ENCODE measurements at places on chromosomes 2 and 18.

DNA sequence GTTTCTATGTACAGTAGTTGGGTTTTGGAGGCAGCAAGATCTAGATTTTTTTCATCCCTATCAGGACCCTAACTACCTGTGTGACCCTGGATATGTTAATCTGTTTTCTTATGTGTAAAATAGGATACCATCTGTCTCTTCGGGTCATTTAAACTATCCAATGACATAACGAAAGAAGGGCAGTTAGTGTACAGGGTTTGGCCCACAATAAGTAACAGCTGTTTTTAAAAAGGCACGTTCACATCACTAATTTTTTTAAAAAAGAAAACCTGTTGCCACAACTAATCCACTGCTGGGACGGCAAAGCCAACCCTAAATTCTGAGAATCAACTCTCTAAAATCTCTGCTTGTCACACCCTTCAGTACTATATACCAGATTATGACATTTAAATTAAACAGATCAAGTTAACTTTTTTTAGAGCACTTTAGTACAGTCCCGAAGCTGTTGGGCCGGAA lies 869 bp downstream of the USP40 start:
- DNase-seq: no peak

DNA sequence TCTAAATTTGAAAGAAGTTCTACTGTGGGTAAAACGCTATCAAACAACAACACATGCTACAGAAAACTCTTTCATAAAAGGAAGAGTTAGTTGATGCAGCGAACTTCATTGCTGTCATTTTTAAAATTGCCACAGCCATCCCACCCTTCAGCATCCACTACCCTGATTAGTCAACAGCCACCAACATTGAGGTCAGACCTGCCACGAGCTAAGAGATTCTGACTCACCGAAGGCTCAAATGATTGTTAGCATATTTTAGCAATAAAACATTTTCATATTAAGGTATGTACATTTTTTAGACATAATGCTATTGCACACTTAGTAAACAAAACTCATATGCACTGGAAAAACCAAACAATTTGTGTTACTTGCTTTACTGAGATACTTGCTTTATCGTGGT lies 347.1 kb downstream of the CLIP4 start:
- DNase-seq: no peak

GRCh38 chr2:159366538-159366937 lies 80.0 kb upstream of the WDSUB1 start:
- no peak for DNase-seq

DNA sequence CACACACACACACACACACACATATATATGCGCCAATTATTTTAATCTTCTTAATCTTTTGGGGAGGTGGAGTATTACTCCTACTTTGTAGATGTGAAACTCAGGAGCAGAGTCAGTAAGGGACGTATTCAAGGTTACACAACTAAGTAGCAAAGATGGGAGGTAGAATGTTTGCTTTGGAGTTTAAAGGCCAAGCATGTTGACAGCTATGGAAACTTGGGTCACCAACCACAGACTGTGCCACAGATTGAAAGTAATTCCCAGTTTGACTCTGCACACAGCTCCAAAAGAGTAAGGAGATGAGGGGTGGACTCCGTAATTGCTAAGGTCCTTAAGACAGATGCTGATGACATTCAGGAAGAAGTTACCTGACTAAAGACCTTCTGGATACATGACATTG lies 124.8 kb upstream of the ITGB6 start:
- DNase-seq: no peak

DNA sequence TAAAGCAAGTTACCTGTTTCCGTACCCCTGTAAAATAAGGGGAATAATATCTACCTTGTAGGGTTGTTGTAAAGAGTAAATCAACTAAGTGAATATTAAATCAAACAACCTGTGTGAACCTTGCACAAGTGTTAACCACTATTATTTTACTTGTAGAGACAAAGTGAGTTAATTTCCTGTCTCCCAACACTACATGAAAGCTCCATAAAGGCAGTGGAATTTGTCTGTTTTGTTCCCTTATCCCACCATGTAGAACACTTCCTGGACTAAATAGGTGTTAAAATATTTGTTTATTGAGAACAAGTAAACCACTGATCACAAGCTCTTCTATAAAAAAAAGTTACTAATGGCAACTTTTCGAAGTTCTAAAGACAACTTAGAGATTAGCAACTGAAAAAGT lies 3.3 kb downstream of the ARL5A start:
- no peak for DNase-seq

Data from SIG-M5 (cell line).